ENCODE measurements at places on chromosomes 6 and 20. TPM values are rescaled to one million over a fixed set of nuclear protein-coding genes. Genes with fewer than 3 reads are reported as not detected.

GRCh38 chr6:73738367-73739028, 42.5 kb downstream of the CD109 start:
- no peaks in the 10 kb centered on the region for H3K4me1 ChIP-seq
- H3K27me3 ChIP-seq = peaks cover 3% of the 10 kb centered on the region
- no peak overlapping the region for H3K27ac ChIP-seq
- no peak for DNase-seq

- no peaks in the 10 kb centered on the region for H3K4me1 ChIP-seq
- no peak for DNase-seq
- H3K4me3 ChIP-seq = peak within 1 kb of the TSS; percentile 27
- no peaks in the 10 kb centered on the region for H3K36me3 ChIP-seq
Measured at GRCh38 chr20:3084283-3084985, at the start of gene AVP. Gene AVP (minus strand): TSS chr20:3084724. CDS start chr20:3084674, 50 bp downstream.

GRCh38 chr20:45798935-45799642, 7.3 kb downstream of the DNTTIP1 start:
- H3K4me1 ChIP-seq = no peaks in the 10 kb centered on the region
- H3K27me3 ChIP-seq = no peaks in the 10 kb centered on the region
- no peak overlapping the region for H3K27ac ChIP-seq
- no peak overlapping the region for H3K4me3 ChIP-seq

GRCh38 chr20:63980806-63981728, at the start of gene PRPF6:
Gene PRPF6 (plus strand): TSS chr20:63981132. CDS start chr20:63981246, 114 bp downstream.
- H3K27ac ChIP-seq = peak within 1 kb of the TSS; percentile 94
- DNase-seq = peak; percentile 93
- H3K4me1 ChIP-seq = peaks cover 40% of the 10 kb centered on the region

Gene SLC35B2
- total RNA-seq = 77.7 TPM

Gene C6orf47
- 23.5 TPM for total RNA-seq

Gene OLIG3
- total RNA-seq = 0.14 TPM
